Hematopoietic multipotent progenitor cell treated with erythropoietin and hydrocortisone succinate and interleukin-3 and kit ligand, for 15 days (in vitro differentiated cells): ENCODE measurements at places on chromosomes 4 and X.

GRCh38 chr4:149589826-149590225, 225.8 kb downstream of the IQCM start:
- DNase-seq: no peak

DNA sequence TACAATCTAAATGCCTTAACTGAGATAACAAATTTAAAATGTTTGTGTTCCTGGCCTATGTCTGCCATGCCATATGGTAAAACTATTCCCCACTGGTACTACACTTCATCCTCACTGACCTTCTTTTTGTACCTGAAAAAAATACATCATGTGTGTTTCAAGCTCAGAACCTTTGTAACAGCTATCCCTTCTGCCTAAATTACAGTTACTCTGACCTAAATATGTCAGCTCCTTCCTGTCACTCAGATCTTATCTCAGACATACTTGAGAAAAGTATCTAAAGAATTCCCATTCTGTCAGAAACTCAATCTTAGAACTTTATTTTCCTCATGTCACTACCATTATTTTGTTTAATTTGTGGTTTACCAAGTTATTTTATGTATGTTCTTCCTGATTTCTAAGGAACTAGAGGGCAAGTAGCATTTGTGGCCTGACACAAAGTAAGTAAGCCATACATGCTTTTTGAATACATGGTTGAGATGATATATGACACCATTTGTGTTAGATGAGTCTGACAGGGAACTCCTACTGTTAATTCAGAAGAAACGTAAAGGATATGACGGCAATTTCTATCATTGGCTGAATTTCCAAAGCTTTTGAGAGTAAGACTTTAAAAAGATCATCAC, 456.5 kb upstream of the NDST3 start:
- no peak for DNase-seq

- no peak for DNase-seq
Observed at GRCh38 chr4:8317474-8317873, 47.9 kb downstream of the HTRA3 start.

DNA sequence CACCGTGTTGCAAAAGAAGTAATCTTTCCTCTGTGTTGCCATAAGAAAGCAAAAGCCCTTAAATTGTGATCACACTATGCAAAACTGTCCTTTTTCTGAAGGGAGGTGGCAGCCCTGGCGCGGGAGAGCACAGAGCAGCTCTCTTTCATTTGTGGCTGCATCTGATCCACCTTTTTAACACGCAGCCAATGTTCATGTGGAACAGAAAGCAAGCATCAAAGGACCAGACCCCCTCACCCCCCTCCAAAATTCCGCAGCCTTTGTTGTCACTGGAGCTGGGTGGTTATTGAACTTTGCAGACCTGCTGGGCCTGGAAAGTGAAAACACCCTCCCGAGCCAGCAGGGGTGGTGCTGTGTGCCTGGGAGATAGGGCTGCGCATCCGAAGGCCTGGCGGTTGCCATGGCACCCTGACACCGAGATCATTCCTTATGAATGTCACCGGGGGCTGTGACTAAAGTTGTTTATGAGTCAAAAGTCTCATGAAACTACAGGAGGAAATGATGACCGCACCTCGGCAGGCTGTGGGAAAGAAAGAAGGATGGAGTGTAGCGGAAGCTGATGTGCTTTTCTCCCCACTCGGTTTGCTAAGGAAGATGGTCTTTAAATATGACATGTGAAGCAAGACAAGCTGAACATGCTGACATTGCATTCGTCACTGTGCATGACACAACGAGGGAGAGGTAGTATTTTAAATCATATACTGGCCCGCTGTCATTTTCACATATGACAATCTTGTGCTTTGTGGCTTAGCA, 367.4 kb downstream of the UNC5C start:
- no peak for DNase-seq

GRCh38 chr4:41611881-41612871, 74.2 kb downstream of the LIMCH1 start:
- no peak for DNase-seq

GRCh38 chrX:24253469-24253868, 60.4 kb downstream of the SUPT20HL2 start:
- DNase-seq: no peak

DNA sequence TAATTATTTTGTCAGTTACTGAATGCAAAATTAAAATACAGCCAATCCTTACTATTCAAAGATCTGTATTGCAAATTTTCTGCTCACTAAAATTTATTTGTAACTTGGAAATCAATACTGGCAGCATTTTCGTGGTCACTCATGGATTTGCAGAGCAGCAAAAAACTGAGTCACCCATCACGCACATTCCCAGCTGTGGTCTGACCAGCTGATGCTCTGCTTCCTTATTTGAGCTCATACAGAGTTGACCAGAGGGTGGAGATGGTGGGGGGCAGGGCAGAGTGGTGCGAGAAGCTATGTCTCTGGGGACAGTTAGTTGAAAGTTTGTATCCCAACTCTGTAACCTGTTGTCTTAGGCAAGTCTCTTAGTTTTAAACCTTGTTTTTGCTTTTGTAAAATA, 214.8 kb downstream of the SPCS3 start:
- no peak for DNase-seq

GRCh38 chr4:106486533-106486932, 118.0 kb upstream of the GIMD1 start:
- no peak for DNase-seq
